ENCODE measurements at places on chromosomes 5 and 9. TPM values are rescaled to one million over a fixed set of nuclear protein-coding genes. Genes with fewer than 3 reads are reported as not detected.

The HNRNPAB gene
- total RNA-seq = 65.7 TPM

The SELENOP gene
- total RNA-seq = 335 TPM

The KCNV2 gene
- total RNA-seq = not detected

The UGCG gene
- 71.4 TPM for total RNA-seq

The TMC1 gene
- total RNA-seq = not detected

The CCDC183 gene
- total RNA-seq = not detected

The MYO10 gene
- 37.0 TPM for total RNA-seq

The IL9 gene
- total RNA-seq = not detected
